ENCODE measurements at places on chromosomes 1 and 21.
A peak's percentile ranks its signal among the peaks of the same experiment; 100 is the strongest.

- DNase-seq, result peak; percentile 62
Observed at GRCh38 chr1:67766141-67766978, 66.9 kb downstream of the GNG12 start.

GRCh38 chr1:147736883-147737282 lies 23.5 kb downstream of the GJA5 start:
- DNase-seq, result no peak

DNA sequence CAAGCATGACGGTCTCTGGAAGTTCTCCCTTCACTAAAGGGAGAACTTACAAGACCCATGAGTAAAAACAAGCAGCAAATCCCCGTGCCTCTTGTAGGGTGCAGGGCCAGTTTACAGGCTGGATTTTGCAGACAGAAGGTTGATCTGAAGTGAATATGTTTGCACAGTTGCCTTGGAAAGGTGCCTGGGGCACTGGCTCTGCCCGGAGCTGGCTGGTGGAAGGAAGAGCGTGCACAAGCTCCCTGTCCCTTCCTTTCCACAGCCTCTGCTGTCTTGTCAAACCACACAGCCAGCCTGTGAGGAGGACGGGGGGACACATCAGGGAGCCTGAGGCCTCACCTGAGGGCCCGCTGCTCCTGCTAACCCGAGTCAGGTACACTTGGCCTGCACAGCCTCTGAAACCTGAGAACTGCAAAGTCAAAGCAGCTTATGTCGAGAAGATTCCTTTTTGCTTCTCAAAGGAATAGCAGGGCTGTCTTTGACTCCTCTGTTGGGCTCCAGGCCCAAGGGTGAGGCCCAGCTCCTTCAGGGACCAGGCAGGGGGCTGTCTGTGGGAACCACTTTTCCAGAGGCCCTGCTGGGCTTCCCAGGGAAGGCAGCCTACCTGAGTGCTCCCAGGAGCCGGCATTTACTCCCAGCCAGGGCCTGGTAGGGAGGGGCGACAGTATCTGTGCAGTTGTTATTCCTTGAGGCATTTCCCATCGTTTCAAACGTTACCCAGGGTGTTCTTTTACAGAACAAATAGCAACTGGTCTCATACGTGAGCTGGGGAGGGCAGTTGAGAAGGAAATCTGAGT lies 251.5 kb downstream of the SIPA1L2 start:
- no peak for DNase-seq

- DNase-seq, result peak; percentile 28
Observed at GRCh38 chr1:22105611-22106207, 37.2 kb downstream of the WNT4 start.

DNA sequence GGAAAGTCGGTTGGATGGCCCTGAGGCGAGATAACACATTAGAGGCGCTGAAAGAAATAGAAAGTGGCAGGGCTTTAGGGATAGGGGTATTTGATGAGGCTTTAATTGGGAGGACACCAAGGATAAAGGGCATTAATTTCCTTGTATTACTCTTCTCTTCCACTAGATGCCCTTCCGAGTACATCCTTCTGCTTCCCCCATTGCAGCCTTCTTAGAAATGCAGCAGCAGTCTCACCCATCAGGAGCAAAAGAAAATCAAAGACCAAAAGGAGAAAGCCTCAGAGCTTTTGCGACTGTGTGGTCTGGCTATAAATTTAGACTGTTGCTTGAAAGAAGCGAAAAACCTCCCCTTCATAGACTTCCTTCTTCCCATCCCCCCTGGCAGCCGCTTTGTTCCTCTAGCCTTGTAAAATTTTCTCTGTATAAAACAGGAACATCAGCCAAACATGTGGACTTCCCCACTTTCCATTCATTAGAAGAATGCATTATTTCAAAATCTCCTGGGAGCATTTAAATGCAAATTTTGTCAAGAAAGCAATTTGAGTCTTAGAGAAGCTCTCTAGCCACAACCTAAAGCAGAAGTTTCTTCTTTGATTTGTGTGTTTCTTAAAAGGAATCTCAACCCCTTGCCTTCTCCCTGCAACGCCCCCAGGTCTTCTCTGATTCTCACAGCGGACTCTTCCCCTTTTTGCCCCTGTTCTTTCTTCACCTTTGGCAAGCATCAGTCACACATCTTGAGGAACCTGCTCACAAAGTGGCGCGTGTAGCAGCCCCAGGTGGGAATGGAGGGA lies 76.6 kb downstream of the NDUFS5 start:
- peak; percentile 26 for DNase-seq

DNA sequence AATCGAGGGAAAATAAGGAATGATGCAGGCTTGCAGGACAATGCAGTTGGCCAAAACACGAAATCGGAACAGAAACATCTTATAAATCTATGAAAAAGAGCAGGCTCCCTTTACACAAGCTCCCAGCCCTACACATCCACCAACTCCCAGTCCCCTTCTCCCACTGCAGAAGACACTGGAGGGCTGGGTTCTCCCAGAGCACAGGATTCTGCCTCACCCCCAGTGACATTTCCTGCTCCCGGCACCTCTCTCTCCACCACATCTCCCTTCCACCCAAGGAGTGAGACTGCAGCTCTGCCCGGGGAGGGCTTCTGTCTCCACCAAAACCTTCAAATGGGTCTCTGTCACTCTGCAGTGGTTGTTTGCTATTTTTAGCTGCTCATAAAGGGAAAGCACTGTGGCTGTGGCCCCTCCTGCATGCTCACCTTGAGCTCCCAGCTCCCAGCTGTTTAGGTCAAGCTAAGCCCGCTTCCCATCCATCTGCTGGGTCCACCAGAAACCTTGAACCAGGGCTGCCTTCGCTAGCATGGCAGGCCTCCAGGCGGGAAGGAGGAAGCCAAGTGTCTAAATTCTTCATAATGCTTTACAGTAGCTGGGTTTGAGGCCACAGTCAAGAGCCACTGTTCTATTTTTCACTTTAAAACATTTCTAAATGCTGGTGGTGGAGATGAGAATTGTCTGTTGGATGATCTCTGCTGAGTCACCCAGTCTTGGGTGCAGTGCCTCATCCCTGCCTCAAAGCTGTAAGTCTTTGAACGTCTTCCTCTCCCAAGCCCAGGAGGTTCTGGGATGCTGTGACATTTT lies 3.3 kb upstream of the C2CD2 start:
- DNase-seq, result no peak

- no peak for DNase-seq
Observed at GRCh38 chr1:156931211-156931952, 10.9 kb downstream of the LRRC71 start.

DNA sequence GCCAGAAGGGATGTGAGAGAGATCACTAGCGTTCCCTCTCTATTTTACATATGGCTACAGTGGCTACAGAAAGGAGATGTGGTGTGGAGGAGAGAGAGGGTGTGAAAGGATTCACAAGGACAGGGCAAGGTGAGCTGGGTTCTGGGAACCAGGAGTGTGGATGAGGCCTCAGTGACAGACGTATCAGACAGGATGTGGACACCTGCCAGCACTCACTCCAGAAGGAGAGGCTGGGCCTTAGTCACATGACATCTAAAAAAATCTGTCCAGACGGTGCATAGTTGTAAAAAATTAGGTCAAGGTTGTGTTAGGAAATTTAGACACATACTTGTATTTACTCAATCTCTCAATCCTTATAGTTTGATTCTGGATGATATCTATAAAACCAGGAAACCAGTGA lies 10.6 kb downstream of the TRIM67 start:
- no peak for DNase-seq

DNA sequence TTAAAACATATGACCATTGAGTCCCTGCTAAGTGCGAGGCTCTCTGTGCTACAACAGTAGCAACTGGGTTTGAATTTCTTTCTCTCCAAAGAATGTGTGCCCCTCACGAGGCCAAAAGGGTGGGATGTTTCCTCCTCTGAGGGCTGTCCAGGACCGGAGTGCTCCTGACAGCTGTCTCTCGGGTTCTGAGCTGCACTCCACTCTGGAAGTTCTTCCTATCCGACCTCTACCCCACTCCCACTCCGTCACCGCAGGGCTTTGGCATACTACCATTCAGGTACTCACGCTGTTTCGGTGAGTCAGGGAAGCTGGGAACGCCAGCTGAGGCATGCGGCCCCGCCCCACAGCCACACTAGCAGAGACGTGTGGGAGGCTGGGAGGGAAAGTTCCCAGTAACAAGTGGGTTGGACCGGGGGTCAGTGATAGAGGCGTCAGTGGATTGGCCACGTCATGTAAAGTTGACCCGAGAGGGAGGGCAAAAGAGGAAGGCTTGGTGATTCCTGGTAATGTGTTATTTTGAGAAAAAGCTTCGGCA lies 705 bp upstream of the SLC50A1 start:
- DNase-seq, result peak; percentile 66

GRCh38 chr1:242440757-242441156 lies 83.7 kb downstream of the PLD5 start:
- no peak for DNase-seq

GRCh38 chr1:202805886-202806844 lies 2.1 kb downstream of the KDM5B start:
- no peak for DNase-seq

DNA sequence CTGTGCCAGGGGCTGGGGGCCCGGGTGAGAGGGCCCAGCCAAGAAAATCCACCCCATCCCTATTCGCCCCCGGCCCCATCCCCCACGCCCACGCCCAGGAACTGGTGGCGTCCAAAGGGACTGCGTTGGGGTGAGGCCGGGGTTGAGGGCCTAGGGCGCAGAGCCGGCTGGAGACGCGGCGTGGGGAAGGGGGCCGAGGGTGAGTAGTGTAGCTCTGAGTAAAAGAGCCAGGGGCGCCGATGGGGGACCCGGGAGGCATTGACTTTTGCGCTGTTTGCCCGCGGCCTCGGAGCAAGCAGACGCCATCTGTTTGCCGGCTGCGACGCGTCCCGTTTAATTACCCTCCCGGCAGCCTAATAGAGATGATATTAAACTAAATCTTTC lies 3.5 kb upstream of the DMRTA2 start:
- peak; percentile 20 for DNase-seq

DNA sequence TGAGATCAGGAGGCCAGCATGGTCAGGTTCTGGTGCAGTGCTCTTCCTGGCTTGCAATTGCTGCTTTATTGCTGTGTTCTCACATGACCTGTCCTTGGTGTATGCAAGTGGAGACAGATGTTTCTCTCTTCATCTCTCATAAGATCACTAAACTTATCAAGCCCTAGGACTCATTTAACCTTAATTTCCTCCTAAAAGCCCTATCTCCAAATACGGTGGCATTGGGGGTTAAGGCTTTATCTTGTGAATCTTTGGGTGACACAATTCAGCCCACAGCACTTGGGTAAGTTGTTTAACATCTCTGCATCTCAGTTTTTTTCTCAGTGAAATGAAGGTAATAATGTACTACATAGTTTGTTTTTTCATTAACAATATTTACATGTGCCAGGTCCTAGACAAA lies 152.4 kb downstream of the RWDD3 start:
- no peak for DNase-seq

DNA sequence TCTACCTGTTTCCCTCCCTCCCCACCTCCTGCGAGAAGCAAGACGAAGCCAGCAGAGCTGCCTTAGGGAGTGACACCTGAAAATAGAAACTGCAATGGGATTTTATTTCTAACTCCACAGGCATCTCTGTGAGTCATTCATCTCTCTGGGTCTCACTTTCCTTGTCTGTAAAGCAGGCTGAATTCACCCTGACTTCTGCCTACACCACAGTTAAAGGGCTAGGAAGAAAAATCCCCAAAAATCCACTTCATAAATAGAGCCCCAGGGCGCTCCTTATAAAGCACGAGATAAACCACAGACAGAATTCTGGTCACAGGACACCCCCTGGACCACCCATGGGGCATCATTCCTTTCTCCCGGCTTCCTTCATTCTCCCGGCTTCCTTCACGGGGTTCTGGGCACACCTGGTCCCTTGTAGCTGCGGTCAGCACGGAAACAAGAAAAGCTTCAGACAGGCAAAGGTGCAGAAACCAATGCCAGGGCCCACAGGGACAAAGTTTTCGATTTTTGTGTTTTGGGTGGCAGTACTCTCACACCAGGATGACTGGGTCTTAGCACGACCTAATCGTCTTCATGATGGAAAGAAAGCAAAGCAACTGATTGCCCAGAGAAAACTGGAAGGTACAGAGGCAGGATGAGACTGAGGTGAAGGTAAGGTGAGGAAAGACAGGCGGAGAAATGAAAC lies 2.8 kb upstream of the H6PD start:
- DNase-seq, result no peak

GRCh38 chr1:82152356-82153271 lies 351.9 kb downstream of the ADGRL2 start:
- no peak for DNase-seq

DNA sequence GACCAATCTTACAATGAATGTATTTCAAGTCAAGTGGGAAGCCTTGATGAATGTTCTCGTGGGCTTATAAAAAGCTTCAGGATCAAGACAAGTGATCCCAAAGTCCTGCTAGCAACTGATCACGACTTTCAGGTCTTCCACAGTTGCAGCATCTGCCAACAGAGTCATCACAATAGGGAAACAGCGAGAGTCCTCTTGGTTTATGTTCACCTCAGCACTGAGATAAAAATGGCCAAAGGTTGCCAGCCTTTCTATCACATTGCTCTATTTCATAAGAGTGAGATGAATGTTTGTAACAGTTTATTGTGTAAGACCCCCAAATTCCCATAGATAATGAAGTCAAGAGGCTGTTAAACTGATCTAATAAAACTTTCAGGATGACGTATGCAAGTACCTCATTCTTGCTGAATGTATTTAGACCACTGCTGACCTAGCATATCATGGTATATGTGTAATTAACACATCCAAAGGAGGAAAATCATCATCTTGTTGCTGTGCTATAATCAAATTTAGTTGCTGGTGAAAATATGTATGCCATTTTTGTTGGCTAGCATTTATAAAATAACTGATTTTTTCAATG lies 150.6 kb downstream of the TGFBR3 start:
- no peak for DNase-seq

- DNase-seq, result no peak
Observed at GRCh38 chr1:91716339-91716738, 169.6 kb downstream of the TGFBR3 start.

- no peak for DNase-seq
Observed at GRCh38 chr1:60573726-60574409, 500.3 kb upstream of the C1orf87 start.

GRCh38 chr21:35075546-35075945 lies 26.4 kb upstream of the RUNX1 start:
- DNase-seq, result no peak

GRCh38 chr1:84632673-84633434 lies 57.4 kb downstream of the SSX2IP start:
- DNase-seq, result no peak

DNA sequence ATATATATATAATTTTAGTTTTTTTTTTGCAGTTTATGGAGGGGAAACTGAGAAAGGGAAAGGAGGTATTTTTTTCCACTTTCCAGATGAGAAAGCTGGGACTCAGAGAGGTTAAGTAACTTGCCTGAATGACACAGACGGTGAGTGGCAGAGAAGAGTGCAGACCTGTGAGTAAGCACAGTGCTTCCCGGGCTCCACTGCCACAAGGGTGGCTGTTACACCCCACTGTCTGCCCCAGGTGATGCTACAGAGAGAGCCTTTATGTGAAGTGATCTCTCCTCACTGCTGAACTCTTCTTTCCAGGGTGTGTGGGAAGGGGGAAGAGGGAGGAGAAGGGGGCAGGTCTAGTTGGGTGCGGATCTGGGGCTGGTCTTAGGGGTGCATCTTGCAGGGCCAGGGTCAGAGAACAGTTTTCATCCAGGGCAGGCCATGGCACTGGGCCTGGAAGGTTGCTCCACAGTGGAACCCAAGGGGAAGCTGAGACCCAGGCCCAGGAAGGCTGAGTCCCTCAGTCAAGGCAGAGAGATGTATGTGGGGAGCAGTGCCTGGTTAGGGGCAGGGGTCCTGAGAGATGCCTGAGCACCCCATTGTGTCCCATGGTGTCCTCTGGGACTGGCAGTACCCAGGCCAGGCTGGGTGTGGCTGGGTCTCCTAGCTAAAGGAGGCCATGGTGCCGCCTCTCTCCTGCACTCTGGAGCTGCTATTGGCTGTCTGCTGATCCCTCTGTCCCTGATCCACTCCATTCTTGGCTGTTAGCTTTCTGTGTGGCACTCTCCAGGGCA lies 357.5 kb downstream of the PTPRU start:
- DNase-seq, result no peak
